Substantia nigra (tissue), 51 donors: ENCODE measurements at places on chromosomes 2 and 18.

DNA sequence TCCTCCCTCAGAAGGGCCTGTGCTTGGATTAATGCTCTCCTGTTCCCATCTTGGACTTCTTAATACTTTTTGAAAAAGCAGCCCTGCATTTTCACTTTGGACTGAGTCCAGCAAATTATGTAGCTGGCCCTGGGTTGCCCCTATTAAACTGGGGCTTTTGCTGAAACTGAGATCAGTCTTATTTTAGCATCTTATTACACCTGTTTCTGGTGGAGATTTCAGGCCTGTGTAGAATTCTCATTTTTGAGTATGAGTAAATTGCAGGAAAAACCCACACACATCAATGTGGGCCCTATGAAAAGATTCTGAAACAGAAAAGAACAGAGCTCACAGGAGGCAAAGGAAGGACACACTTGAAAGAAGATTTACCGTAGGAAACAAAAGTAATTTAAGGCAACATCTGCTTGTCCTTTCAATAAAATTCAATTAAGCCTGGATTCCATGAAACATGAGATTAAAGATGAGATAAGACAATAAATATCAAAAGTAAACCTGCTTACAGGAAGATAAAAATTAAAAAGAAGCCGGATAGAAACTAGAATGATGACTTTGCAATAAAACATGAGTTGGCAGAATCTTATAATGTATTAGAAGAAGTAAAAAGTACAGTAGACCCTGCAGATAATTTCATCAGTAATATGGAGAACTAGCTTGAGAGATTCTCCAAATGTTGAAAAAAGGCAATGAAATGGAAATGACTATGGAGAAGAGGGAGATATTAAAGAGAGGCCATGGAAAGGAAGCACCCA, 90.7 kb upstream of the GCFC2 start:
- DNase-seq = no peak

GRCh38 chr18:70234667-70235459, 29.4 kb upstream of the RTTN start:
- no peak for DNase-seq

DNA sequence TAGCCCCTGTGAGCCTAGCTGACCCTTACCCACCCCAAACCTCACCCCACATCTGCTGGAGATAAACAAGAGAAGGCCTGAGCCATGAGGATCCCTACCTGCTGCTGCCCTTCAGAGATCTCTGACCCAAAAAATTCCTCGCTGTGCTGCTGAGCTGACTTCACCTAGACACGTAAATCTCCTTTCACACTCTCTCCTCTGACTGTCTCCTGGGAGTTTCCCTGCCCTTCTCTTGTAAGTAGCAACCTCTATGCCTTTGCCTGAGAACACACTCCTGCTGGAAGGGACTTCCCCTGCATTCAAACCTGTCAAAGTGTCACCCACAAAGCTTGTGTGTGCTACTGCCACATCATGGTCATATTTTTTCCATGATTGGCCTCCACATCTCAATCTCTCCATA, 134.2 kb upstream of the NOL4 start:
- no peak for DNase-seq

- DNase-seq = no peak
These were observed 395.5 kb upstream of the HNRNPA3 start for GRCh38 chr2:176817061-176817565.

- no peak for DNase-seq
These were observed 59.3 kb downstream of the RTTN start for GRCh38 chr18:70146174-70146573.

- DNase-seq = no peak
These were observed 26.5 kb downstream of the CALCRL start for GRCh38 chr2:187421519-187421918.

GRCh38 chr2:195763866-195764265, 106.8 kb downstream of the SLC39A10 start:
- no peak for DNase-seq
